Activated B cell treated with CpG ODN at 0.5 μM for 24 hours (primary cell): ENCODE measurements at places on chromosomes 11 and 22. TPM values are rescaled to one million over a fixed set of nuclear protein-coding genes. Genes with fewer than 3 reads are reported as not detected.

Gene CBLIF
- total RNA-seq: not detected in 2 replicates

Gene SCGB2A2
- not detected in 2 replicates for total RNA-seq

Gene PHLDB1
- 1.3 and 2.6 TPM in 2 replicates for total RNA-seq

Gene CLMP
- total RNA-seq: not detected in 2 replicates

Gene CFL1
- 1,079 and 1,089 TPM in 2 replicates for total RNA-seq

Gene OR4C12
- not detected in 2 replicates for total RNA-seq

GRCh38 chr11:101574886-101575285 is 8.9 kb downstream of the TRPC6 start:
- no peak overlapping the region for H3K4me3 ChIP-seq
- no peaks in the 10 kb centered on the region for H3K36me3 ChIP-seq
- no peaks in the 10 kb centered on the region for H3K27me3 ChIP-seq
- no peaks in the 10 kb centered on the region for H3K4me1 ChIP-seq
- no peak overlapping the region for H3K27ac ChIP-seq

DNA sequence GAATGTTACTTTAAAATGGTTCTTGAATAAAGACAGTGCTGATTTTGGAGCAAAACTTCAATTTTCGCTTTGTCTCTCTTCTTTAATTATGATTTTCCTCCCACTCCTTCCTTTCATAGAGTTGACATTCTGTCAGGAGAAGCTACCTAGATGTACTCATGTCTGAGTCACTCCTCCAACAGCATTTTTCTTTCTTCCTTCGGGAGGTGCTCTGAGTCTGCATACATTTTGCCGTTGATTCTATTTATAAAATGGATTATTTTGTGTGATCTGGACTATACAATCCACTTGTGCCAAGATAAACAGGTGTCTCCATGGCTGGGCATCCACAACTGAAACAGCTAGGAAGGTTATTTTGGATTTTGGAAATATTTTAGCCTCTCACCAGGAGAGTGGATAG is 588.3 kb upstream of the ANO5 start:
- no peaks in the 10 kb centered on the region for H3K4me1 ChIP-seq
- no peak overlapping the region for H3K4me3 ChIP-seq
- H3K36me3 ChIP-seq: no peaks in the 10 kb centered on the region
- DNase-seq: no peak

DNA sequence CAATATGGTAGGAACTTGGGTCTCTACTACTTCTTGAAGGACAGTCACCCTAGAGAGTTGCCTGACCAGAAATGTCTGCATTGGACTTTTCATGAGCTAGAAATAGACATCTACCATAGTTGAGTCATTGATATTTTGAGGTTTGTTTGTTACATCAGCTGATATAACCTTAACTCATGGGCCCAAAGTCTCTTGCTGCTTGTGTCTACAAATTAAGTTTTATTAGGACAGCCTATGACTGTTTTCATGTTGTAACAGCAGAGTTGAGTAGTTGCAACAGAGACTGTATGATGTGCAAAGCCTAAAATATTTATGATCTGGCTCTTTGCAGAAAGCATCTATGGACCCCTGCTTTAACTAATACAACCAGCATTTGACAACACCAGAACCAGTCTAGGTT is 155.3 kb downstream of the MIAT start:
- no peak overlapping the region for H3K4me3 ChIP-seq
- peaks cover 1% of the 10 kb centered on the region for H3K36me3 ChIP-seq

- no peak for DNase-seq
- no peaks in the 10 kb centered on the region for H3K36me3 ChIP-seq
- peaks cover 28% of the 10 kb centered on the region for H3K4me1 ChIP-seq
- no peaks in the 10 kb centered on the region for H3K27me3 ChIP-seq
- H3K27ac ChIP-seq: no peak overlapping the region
Measured at GRCh38 chr11:122758339-122758738, 80.0 kb upstream of the CRTAM start.

DNA sequence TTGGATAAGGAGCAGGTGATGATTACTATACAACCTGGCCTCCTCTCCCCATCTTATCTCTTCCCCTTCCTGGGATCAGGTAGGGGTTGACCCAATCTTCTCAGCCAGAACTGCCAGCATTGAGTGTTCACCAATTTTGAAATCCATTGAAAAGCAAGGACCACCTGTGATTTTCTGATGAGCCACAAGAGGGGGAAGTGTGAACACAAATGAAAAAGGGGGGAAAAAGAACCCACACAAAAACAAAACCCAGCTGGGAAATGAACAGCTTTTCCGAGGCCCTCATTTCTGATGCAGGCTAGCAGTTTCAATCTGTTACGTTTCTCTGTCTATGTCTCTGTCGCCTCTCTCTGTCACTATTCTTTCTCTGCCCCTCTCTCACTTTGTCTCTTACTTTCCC is 161.9 kb downstream of the INSC start:
- DNase-seq: no peak
- H3K4me3 ChIP-seq: no peak overlapping the region
- H3K4me1 ChIP-seq: no peaks in the 10 kb centered on the region
- no peak overlapping the region for H3K27ac ChIP-seq

GRCh38 chr11:72421351-72421750 is 13.0 kb downstream of the CLPB start:
- no peaks in the 10 kb centered on the region for H3K27me3 ChIP-seq
- H3K4me3 ChIP-seq: no peak overlapping the region
- no peak for DNase-seq
- peaks cover 15% of the 10 kb centered on the region for H3K36me3 ChIP-seq
- no peak overlapping the region for H3K27ac ChIP-seq

DNA sequence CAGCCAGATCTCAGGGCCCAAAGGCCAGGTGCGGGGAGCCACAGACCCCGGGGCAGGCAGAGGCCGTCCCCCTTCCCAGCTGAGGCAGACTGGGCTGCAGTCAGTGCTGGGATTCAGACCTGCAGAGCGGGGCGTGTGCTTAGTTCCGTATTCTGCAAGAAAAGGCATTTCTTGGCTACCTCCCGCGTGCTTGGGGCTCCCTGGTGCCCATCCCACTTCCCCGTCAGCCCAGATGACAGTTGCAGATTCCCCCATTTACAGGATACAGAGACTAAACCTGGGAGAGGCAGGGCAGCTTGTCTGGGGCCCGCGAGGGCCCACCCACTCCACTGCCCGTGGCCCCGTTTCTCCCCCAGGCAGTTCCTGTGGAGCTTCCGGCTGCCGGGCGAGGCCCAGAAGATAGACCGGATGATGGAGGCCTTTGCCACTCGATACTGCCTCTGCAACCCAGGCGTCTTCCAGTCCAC is 18.3 kb downstream of the CYTH4 start:
- peaks cover 57% of the 10 kb centered on the region for H3K4me1 ChIP-seq
- no peak for DNase-seq
- peak overlapping the region; percentile 90 for H3K27ac ChIP-seq
- no peaks in the 10 kb centered on the region for H3K27me3 ChIP-seq
- H3K36me3 ChIP-seq: peaks cover 76% of the 10 kb centered on the region

DNA sequence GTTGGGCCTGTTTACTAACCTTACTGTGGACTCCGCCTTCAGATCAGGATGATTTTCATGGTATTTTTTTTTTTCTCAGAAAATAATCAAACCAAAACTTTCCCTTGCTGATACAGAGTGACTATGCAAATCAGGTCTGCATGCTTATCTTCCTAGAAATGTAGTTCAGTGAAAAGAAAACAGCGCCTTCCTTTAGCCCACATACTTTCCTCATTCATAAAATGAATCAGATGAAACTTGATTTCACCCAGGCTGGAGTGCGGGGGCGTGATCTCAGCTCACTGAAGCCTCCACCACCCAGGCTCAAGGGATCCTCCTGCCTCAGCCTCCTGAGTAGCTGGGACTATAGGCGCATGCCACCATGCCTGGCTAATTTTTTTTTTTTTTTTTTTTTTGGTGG is 26.0 kb downstream of the ZNRF3 start:
- H3K27me3 ChIP-seq: peaks cover 3% of the 10 kb centered on the region
- DNase-seq: no peak
- H3K36me3 ChIP-seq: no peaks in the 10 kb centered on the region

- H3K36me3 ChIP-seq: no peaks in the 10 kb centered on the region
- DNase-seq: no peak
- H3K27ac ChIP-seq: no peak overlapping the region
- H3K4me1 ChIP-seq: no peaks in the 10 kb centered on the region
Measured at GRCh38 chr11:91495837-91496236, 728.8 kb upstream of the FAT3 start.

DNA sequence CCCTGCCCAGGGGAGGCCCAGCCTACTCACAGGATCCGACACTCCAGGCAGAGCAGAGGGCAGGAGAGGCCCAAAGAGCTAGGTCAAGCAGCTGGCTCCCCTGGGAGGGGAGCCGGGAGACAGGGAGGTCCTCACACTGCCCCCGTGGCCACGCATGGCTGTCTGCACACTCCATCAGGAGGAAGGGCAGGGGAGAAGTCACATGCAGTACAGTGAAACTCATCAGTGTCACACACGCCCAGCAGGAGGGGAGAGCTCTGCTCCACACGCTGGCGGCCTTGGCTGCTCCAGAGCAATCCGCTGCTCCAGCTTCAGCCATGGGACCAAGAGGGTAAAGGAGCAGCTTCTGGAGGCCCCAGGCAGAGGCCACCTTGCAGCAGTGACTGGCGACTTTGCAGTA is 14.3 kb downstream of the TCIRG1 start:
- peaks cover 45% of the 10 kb centered on the region for H3K36me3 ChIP-seq
- no peaks in the 10 kb centered on the region for H3K27me3 ChIP-seq
- no peak overlapping the region for H3K4me3 ChIP-seq
- DNase-seq: no peak
